Omental fat pad (tissue), 4 donors: ENCODE measurements at places on chromosomes 4 and X.

GRCh38 chr4:185679523-185679922, 132.5 kb downstream of the SORBS2 start:
- DNase-seq = no peak

GRCh38 chr4:169802873-169803272, 45.1 kb upstream of the HPF1 start:
- DNase-seq = no peak

DNA sequence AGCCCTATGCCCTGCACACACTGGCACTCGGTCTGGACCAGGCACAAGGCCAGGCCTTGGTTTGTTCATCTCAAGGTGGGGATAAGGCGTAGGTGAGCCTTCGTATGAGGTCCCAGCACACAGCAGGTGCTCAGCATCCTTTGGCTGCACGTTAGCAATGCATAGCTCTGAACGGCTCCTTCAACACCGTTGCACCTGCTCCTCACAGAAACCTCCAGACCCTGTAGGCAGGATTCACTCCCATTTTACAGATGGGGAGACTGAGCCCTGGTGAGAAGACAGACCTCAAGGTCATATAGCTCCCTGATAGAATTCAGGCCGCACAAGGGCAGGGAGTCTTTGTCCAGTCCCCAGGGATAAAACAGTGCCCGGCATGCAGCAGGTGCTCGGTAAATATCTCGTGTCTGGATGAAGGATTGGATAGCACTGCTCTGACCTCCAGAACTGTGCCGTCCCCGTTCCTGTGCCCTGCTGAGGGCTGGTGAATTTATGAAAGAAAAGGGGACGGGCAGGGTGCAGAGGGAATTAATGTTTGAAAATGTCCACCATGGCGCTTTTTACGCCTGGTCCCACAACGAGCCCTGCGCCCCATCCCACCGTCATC, 2.4 kb downstream of the PPP2R2C start:
- peak; percentile 11 for DNase-seq

GRCh38 chr4:127118681-127119080, 514.1 kb upstream of the INTU start:
- DNase-seq = no peak

- DNase-seq = no peak
Measured at GRCh38 chr4:110202024-110202423, 3.6 kb upstream of the ELOVL6 start.

GRCh38 chrX:101958139-101958538, 26.3 kb upstream of the ZMAT1 start:
- DNase-seq = no peak

DNA sequence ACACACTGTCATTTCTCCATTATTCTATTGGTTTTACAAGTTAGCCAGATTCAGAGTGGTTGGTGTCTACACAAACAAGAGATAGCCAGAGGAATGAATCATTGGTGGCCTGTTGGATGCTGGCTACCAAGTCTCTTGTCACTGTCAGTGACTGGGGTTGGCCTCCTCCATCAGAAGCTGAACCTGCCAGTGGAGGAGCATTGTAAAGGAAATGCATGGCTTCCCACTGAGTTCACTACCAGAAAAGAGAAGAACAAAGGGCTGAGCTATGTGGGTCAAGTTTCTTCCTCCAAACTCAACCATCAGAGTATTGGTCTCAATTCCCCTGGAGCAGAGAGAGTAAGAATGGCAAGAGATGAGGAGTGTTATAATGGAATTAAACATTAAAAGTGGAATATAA, 26.5 kb upstream of the ANKRD50 start:
- DNase-seq = no peak

DNA sequence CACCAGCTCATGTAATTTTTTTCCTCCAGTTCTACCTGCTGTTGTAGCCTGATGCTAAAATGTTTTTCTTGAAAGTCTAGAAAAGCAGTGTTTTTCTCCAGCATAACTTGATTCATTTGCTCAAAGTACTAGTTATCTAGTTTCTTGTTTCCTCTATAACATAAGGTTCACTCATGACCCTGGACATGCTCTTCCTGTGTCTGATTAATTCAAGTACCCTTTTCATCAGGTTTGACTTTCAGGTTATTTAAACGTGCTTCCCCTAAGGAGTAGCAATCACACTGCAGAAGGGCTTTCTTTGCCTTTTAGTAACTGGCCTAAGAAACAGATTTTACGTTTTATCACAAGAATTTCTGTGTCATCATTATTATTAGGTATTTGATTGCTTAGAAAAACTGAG, 66.8 kb upstream of the EGFL6 start:
- DNase-seq = no peak

GRCh38 chr4:159370286-159370685, 267.4 kb downstream of the RAPGEF2 start:
- DNase-seq = no peak

DNA sequence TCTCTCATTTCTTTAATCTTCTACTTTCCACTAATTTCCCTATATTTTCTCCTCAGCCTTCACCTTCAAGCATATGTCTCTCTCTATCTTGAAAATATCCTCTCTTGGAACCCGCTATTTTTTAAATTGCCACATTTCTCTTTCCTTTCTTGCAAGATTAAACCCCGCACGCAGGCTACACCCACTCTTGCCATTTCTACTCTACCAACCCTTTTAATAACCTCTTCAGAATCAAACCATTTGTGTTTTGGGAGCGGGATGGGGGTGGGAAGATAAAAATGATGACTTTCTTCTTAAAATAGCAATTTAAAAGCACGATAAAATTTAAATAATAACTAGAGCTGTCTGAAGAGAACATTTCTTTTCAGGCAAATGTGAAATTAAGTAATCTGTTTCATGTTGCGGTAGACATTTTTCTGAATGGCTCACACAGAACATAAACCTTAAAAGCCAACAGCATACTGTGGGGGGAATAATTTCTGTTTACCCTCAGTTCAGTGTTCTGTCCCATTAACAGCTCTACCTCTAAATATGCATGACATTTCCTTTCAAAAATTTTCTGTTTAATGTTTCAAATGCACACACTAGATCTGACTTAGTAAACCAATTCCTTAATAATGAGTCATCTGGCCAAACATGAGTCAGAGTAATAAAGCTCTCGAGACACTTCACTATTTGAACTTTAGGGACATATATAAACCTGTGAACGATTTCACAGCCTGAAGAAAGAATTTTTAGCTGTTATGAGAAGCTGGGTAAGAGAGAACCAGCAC, 20.5 kb downstream of the ARSJ start:
- DNase-seq = no peak

DNA sequence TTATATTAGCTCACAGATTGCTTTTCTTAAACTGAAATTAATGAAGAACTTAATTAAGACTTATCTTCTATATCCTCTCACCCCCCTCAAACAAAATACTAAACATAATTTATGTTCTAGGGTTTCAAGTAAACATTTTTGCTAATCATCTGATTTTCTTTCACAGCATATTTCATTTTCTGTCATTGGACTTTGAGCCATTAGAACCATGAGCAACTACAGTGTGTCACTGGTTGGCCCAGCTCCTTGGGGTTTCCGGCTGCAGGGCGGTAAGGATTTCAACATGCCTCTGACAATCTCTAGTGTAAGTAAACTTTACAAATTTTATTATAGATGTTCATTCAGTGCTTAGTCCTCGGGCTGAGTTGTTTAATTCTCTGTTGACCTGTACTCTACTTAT, 3.3 kb downstream of the PDLIM5 start:
- peak; percentile 45 for DNase-seq

DNA sequence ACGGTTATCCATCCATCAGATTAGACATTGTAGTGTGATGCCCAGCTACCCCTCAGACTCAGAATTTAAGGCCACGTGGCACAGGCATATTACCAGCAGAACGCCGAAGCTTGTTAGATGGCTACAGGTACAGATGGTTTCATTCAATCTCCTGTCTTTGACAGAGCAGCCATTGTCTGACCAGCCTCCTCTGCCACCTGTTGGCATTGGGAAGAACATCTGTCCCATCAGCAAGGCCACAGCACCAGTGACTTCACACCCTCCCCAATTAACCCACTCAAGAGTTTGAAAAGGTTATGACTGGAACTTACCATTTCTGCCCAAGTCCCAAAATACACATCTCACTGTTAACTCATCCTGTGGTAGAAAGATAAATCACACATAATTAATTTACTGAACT, 22.0 kb upstream of the PHKA2 start:
- no peak for DNase-seq

- DNase-seq = no peak
Measured at GRCh38 chr4:183637461-183637860, 21.5 kb downstream of the RWDD4 start.

GRCh38 chr4:13328591-13328990, 155.5 kb downstream of the RAB28 start:
- DNase-seq = no peak

GRCh38 chr4:126658411-126658810, 974.3 kb upstream of the INTU start:
- DNase-seq = no peak

DNA sequence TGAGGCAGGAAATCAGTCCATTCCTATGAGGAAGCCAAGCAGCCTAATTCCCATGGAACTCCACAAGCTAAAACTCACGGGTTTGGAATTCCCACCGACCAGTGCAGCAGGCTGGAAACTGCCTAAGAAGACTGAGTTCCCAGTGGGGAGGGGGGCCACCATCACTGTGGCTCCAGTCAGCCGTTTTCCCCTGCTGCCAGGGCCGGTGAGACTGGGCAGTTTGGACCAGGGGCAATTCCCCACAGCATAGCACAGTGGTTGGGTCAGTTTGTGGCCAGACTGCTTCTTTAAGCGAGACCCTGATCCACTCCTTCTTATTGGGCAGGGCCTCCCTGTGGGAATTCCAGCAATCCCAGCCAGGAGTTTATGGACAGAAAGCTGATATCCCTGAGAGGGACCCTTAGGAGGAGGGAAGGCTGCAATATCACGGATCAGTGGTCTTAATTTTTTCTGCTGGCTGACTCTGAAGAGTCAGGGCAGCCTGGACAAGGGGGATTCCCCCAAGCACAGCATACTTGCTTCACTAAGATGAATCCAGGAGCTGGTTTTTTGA, 20.7 kb downstream of the PAGE5 start:
- DNase-seq = no peak

- no peak for DNase-seq
Measured at GRCh38 chr4:145507636-145508035, 26.0 kb downstream of the SMAD1 start.

DNA sequence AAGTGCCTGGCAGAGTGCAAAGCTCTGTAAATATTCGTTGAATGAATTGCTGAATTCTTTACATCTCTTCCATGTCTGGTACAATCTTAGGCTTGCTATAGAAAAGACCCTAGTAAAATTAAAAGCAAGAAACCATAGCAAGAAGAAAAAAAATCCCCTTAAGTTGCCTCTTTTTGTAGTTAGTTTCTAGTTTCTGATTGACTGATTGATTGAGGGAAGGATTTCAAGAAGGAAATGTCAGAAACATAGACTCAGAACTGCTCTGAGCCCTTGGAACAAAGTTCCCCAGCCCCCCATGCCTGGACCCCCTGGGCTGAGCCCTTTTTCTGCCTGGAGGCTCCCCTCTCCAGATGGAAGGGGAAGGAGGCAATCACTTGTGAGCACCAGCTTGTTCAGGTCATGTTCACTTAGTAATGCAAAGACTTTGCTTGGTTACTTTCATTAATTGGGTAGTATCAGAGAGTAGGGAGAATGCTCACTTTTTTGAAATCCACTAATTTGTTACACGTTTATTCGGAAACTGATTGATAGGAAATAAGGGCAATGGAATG, 35.6 kb downstream of the DAPP1 start:
- DNase-seq = no peak

GRCh38 chr4:102321260-102321995, 23.9 kb downstream of the SLC39A8 start:
- DNase-seq = no peak

DNA sequence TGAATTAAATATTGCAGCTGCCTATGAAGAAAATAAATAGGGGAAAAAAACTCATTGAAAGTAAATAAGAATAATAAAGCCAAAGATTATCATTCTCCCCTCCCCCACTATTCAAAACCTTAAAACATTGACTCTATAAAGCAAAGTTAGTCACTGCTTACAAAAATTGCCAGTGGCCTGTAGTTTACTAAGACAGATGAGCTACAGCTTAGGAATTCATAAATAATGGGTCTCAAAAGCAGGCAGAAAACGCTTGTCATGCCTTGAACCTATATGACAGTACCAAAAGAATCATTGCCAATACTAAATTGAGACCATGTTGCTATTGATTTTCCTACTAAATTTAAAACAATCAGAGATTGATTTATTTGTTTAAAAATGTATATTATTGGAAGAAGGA, 78.9 kb downstream of the SLC10A7 start:
- no peak for DNase-seq

- no peak for DNase-seq
Measured at GRCh38 chr4:145277011-145277410, 96.6 kb upstream of the OTUD4 start.

GRCh38 chr4:156247470-156247869, 293.8 kb upstream of the CTSO start:
- DNase-seq = no peak

DNA sequence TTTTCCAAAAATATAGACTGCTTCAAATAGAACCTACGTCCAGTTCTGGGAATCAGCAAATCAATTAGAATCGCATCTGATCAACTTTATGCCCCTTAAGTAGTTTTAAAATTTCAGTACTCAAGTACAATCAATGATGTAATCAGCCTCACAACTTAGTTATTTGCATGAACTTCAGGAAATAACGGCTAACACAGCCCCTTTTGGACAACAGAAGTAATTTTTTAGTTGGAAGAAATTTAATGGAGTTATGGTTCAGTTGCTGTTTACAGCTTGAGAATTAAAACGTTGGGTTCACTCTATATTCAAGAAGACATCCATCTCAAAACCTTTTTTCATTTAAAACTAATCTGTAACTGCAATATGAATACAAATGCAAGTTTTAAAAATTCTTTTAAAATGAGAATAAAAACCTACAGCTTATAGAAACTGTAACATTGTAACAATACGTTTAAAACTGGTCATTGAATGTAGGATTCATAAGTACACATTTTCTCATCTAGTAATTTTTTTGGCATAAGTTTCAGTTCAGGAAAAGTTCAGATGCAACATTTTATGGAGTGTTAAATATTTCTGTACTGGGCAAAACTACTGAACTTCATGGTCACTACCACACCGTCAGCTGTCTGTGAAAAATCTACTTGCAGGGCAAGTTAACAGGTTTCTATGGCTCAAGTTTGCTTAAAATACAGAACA, 956 bp downstream of the TAPT1 start:
- no peak for DNase-seq
